ENCODE measurements at places on chromosomes 1 and 21.

DNA sequence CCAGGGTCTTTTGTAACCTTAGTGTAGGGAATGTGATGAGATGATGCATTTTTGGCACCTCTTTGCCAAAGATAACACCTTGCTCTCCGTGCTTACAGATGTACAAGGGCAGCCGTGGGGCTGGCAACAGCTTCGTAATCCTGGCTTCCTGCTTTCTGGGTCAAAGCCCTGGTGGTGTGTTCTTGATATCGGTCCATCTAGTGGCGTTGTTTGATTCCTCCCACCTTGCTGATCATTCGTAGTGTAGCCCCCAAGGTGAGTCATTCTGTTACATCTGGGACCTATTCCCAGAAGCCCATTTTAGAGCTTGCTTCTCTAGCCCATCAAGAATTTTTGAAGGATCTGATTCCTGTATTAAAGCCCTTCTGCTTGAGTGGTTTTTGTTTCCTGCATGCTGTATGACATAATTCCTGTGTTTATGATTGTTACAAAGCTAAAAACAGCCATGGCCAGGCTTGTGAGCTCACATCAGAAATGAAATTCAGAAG lies 7.0 kb upstream of the CCT8 start:
- DNase-seq, result no peak

GRCh38 chr21:35504277-35504676 lies 455.2 kb upstream of the RUNX1 start:
- peak; percentile 30 for DNase-seq

- DNase-seq, result no peak
Measured at GRCh38 chr1:6770751-6771440, 14.4 kb upstream of the CAMTA1 start.

- peak; percentile 70 for DNase-seq
Measured at GRCh38 chr1:61076728-61077675, 5.4 kb upstream of the NFIA start.

- DNase-seq, result no peak
Measured at GRCh38 chr1:12811409-12811784, 19.8 kb downstream of the PRAMEF11 start.

GRCh38 chr1:95534985-95535384 lies 301.0 kb downstream of the RWDD3 start:
- no peak for DNase-seq

DNA sequence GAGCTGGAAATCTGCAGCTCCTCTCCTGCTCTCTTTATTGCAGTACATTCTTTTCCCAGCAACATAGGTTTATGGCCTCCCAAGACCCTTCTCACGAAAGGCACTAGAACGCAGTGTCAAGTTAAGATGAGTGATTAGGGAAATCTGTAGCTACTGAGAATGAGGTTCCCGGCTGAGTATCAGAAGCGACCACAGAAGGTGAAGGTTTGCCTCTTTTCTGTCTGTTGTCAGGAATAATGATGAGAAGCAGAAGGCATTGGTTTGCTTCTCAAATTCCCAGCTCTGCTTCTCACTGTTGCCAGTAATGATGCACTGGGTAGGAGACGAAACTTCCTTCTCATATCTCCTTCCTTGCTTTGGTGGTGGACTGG lies 128.4 kb downstream of the NTMT2 start:
- DNase-seq, result no peak

DNA sequence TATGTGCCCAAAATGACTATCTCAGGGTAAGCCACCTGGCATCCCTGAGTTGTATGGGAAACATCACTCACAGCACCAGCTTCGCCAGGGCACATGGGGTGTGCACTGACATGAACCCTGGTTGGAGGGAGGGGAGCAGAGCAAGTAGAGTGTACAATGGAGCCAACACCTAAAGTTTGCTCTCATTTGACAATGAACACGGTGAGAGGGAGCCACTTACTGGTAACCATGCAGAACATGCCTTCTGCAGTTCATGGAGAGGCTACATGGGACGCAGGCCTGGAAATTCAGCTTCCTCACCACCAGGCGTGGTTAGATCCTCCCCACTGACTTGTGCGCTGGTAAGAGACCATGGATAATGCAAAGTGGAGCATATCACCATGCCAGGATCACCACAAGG lies 10.0 kb upstream of the CPLANE2 start:
- no peak for DNase-seq

GRCh38 chr1:39149509-39149908 lies 55.0 kb upstream of the MACF1 start:
- no peak for DNase-seq

DNA sequence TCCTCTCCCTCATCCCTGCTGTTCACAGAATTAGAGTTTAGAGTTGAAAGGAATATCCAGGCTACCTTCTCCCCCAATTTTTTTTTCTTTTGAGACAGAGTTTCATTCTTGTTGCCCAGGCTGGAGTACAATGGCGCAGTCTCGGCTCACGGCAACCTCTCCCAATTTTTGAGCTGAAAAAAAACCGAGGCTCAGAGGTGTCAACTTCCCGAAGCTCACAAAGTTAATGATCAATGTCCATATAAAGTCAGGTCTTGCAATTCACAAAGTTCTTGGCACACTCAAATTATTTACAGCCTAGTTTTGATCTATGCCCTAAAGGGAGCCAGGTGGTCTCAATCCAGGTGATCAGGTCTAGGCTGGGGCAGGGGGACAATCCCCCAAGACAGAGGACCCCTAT lies 797 bp upstream of the LEFTY1 start:
- DNase-seq, result no peak

DNA sequence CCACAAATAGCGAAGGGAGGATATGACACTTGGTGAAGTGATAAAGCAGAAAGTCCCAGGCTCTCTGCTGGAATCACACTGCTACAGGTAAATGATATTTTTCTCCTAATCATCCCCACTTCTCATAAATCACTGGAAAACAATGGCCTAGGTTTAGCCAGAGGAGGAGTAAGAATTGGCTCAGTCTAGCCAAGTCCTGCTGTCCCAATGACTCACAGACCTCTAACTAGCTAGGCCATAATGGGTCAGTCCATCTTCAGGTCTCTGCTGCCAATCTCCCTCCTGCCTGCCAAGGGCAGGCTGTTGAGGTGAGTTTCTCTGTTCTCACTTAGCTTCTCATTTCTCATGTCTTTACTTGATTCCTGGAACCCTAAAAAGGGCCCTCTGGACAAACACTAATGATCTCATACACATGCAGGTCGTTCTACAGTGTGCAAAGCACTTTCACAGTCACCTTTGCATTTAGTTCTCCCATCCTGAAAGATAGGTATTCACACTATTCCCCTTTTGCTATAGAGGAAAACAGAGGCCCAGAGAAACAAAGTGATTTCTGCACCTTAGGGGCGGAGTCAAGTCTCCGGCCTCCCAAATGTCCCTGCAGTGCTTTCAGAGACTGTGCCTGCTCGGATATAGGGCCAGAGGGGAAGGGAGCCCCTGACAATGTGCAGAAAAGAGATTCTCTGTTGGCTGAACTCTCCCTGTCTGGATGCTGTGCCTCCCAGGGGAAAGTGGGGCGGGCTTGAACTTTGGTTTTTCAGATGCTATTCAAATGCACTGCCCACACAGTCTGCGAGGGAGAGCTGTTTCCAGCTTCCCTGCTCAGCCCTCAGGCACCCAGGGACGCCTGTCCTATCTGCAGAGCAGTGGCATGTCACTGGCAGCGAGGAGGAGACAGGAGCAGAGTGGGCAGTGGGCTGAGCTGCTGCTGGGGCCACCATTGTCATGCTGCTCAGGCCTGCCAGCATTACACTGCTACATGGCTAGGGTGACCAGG lies 3.9 kb upstream of the CDK18 start:
- no peak for DNase-seq

DNA sequence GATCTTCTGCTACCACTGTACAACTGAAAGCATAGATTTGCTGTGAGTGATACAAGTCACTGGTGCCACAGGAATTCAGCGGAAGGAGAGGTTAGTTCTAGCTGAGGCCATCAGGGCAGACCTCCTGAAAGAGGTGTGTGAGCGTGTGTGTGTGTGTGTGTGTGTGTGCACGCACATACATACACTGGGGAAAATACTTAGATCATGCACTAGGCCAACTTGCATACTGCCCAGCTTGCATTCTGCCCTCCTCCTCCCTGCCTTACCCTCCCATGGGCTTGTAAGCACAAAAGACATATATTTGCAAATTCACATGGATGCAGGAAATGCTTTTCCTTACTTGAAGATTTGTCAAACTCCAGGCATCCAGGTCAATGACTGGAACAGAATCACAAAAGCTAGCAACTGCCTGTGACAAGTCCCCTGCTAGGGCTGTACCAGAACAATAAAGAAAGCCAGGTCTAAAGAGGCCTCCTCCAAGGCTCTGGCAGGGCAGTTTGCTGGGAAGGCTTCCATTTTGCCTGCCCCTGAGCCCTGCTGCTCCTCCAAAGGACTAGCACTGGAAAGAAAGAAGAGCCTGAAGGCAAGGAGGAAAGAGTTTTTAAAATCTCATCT lies 23.2 kb downstream of the PLEKHA6 start:
- no peak for DNase-seq

GRCh38 chr1:184907500-184907899 lies 66.8 kb downstream of the NIBAN1 start:
- no peak for DNase-seq

DNA sequence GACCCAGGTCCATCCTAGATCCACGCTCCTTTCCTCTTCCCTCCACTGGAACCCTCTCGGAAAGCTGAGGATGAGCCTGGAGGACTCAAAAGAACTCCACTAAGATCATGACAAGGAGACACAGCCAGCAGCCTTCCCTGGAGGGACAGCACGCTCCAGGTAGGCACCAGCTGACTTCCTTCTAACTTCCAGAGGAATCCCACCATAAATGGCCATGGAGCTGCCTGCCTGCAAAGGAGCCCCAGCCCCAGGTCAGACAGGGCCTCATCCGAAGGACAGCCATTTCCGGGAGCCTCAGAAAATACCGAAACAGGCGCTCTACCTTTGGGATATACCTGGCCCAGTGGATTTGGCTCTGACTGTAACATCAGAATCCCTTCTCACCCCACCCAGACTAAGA lies 4.1 kb downstream of the SH3BP5L start:
- DNase-seq, result no peak

DNA sequence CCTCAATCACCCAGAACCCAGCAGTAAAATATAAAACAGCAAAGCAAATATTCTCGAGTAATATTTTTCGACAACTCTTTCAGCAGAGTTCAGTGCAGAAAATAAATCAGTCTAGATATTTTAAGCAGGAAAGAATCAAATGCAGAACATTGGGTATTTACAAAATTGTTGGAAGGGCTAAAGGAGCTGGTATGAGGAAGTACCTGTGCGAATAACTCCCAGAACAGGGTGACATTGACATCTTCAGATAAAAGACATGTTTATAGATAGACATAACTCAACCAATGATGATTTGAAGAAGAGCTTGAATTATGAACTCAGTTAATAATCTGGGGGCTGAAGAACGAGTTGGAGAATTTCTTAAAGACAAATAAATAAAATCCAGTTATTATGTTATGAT lies 6.4 kb downstream of the AXDND1 start:
- no peak for DNase-seq

- DNase-seq, result no peak
Measured at GRCh38 chr1:167861664-167862381, 52.1 kb downstream of the ADCY10 start.

DNA sequence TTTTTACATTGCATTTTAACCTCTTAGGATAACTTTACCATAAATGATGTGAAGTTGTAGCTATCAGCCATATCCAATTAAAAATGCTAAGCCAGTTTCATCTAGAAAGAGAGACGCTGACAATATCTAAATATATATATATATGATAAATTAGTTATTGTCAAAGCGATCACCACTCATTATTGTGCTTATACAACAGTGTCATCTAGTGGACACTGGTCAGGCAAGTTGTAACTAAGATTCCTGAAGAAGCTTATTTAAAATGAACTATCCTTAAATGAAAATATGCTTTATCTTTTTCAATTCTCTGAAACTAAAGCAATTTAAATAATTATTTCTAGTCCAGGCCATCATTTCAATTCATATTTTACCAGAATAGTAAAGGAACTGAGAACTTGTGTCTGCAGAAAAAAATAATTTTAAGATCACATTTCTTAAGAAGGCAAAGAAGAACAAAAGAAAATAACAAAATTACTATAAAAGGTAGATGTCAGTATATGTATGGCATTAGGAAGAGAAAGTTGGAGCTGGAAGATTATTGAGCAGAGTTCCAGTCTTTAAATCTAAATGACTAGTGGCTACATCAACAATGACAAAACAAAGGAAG lies 193.3 kb upstream of the SNX7 start:
- peak; percentile 79 for DNase-seq

DNA sequence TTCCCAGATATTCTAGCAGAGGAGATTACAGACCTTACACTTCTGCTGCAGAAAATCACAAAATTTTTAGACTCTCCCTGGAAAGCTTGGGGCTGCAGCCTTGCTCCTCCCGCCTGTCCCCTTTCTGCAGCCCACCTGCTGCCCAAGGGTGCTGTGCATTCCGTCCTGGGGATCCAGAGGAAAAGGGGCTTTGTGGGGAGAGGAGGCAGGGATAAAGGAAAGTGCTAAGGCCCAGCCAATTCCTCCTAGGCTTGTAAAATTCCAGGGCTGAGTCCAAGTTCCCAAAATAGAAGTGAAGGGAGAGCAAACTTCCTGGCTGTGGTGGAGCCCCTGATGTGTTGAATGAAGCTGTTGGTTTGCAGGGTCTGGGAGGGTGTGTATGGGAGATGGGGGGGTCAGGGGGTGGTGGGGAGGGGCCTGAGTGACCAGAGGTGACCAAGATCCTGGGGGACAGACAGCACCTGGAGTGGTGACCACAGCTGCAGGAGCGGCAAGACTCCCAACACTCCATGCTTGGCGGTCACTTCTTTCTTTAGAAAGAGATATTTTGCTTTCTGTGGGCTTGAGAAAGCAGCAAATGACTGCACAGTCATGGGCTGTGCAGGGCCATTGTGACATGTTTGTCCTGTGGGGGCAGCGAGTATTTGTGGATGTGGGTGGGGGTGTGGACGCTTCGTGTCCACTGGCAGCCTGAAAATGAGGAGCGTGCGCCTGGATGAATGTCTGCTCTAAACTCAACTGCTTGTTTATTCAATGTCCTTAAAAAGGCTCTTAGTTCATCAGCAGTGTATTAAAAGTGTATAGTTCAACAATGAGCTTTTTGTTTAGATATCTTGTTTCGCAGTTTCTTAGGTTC lies 68.4 kb downstream of the TLR5 start:
- no peak for DNase-seq

- no peak for DNase-seq
Measured at GRCh38 chr1:39808784-39809517, 20.3 kb upstream of the BMP8B start.

GRCh38 chr21:18705971-18706370 lies 302.4 kb upstream of the TMPRSS15 start:
- no peak for DNase-seq

DNA sequence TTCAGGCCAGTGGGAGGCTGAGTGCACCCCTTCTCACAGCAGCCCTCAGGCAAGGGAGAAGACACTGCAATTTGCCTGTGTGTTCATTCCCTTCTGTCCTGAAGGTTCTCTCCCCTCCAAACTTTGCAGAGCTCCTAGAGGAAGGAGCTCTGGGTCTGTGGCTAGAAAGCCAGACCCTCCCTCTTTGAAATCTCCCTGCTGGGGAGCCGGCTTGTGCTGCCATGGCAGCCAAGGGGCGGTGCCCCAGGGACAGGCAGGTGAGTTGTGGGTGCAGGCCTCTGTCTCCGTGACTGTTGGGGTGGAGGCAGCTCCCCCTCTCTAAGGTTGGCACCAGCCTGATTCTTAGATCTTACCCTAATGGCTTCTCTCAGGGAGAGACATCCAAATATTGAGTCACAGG lies 53.0 kb downstream of the OLFML2B start:
- DNase-seq, result no peak

Data from inflammatory macrophage treated with lipopolysaccharide for 1 hour (primary cell).